ENCODE measurements at places on chromosomes 12 and 14. TPM values are rescaled to one million over a fixed set of nuclear protein-coding genes. Genes with fewer than 3 reads are reported as not detected.

Gene GNB3
- 2.2 TPM for total RNA-seq

Gene JAG2
- 30.8 TPM for total RNA-seq

Gene DHH
- total RNA-seq: not detected

Gene TAS2R46
- 0.08 TPM for total RNA-seq

Gene CMA1
- not detected for total RNA-seq

Gene KRT79
- total RNA-seq: 0.05 TPM

Gene NELL2
- not detected for total RNA-seq

Gene APOF
- total RNA-seq: not detected

Gene RNASE2
- not detected for total RNA-seq

Gene FOXG1
- total RNA-seq: 0.14 TPM

Gene CLEC14A
- total RNA-seq: not detected
